ENCODE measurements at places on chromosomes 3 and 15.

DNA sequence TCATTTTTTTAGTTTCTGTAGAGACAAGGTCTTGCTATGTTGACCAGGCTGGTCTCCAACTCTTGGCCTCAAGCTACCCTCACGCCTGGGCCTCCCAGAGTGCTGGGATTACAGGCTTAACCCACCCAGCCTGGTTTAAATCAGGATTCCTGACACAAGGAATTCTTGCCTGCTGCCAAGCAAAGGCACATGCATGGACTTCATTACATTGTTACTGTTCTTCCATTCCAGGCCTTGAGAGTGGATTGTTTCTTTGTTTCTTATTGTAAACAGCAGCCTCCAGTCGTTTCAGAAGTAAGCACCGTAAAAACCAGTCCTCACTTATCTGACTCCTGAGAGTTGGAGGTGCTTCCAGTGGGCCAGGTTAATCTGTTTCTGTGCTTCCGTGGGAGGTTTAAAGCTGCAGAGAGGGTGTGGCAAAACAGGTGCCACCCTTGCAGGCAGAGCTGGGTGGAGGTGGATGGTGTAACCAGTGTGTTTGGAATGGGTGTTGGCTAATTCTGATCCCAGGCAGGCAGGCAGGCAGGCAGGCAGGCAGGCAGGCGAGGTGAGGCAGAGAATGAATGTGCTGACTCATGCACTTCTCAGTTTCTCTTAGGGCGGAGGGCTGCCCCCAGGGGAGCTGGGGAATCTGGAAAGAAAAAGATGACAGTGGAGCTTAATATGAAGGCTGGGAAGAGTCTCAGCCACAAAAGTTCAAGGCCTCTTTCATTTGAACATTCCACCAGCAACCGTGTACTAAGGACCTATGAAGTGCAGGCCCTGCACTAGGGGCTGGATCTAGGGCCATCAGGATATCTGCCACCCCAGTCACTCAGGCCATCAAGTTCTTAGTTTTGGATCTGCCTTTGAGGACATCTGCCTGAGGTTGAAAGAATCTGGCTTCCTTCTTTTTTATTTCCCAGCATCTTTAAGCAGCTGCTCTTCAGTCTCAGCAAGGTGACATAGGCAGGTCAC, 37.0 kb upstream of the CDCP1 start:
- DNase-seq = no peak

GRCh38 chr3:134430950-134431445, 54.8 kb downstream of the ANAPC13 start:
- no peak for DNase-seq

GRCh38 chr3:62024882-62025281, 348.5 kb downstream of the FEZF2 start:
- no peak for DNase-seq

DNA sequence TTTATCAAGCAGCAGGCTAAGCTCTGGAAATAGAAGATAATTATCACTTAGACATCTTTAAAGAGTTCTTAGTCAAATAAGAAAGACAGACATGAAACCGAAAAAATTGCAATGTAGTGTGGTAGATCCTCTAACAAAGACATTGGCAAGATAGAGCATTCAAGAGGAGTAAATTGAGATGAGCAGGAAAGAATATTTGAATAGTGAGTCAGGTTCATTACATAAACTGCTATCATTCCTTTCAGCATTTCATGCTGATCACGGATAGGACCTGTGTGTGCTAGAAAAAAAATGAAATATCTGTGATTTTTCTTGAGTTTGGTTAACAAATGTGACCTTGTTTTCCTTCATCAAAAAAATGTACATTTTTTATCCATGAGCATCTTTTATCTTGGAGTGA, 460.9 kb downstream of the OTOL1 start:
- DNase-seq = no peak

Measured in naive B cell (primary cell).